ENCODE measurements at places on chromosomes 2 and 18. TPM values are rescaled to one million over a fixed set of nuclear protein-coding genes. Genes with fewer than 3 reads are reported as not detected.

The MLPH gene
- total RNA-seq: 60.2 TPM

The ALK gene
- total RNA-seq: not detected

The SCN9A gene
- 0.10 TPM for total RNA-seq

The GALR1 gene
- not detected for total RNA-seq

The ABCG8 gene
- 0.03 TPM for total RNA-seq

DNA sequence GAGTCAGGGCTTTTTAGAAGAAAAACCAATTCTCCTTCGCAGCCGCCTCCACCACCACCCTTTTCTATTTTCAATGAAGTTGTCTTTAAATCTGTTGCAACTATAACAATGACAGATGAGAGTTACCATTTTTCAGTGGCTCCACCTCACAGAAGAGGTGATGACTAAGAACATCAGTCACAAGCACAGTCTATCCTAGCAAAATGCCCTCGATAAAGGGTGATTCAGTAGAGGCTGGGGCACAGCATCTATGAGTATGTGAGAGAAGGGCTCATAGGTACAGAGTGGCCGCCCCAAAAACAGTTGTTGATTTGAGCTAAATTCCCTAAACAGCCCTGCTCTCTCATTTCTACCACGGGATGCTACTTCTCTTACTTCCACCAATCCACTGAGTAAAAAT is 310.8 kb upstream of the MGAT5 start:
- no peak for DNase-seq

GRCh38 chr18:46559296-46559695 is 97.7 kb downstream of the LOXHD1 start:
- DNase-seq: no peak

DNA sequence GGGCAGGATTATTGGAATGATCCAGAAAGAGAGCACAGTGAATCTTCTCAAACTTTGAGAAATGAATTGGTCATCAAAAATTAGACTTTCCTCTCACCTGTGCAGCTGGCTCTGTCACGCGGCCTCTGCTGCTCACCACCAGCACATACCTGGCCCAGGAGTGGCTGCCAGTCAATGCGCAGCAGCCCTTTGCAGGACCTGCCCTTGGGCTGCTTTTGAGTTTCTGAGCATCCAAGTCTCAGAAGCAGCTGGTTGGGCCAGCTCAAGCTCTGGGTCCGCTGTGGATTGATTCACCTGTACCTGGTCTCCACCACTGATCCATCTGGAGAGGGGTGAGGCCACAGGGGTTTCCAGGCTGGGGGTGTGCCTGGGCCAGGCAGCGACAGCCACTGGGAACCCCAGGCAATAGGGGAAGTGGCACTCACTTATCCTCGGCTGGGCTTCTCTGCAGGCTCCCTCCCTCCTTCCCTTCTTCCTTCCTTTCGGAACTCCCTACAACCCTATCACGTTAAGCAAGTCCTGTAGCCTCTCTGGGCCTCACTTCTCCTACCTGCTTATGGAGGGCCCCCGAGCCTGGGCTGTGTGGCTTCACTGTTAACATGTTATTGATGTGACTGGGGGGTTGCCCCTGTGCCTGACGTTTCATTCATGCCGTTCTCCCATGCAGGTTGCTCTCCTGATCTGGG is 48.1 kb downstream of the SH3BP4 start:
- DNase-seq: no peak

GRCh38 chr2:125870264-125870663 is 785.7 kb upstream of the GYPC start:
- no peak for DNase-seq

Measured in Panc1 (cell line).